Smooth muscle cell of the pulmonary artery (primary cell): ENCODE measurements at places on chromosomes 5 and 9. TPM values are rescaled to one million over a fixed set of nuclear protein-coding genes. Genes with fewer than 3 reads are reported as not detected.

The BSPRY gene
- 0.07 TPM in 1 of 2 replicates, not detected in the other for total RNA-seq

The ABO gene
- total RNA-seq, result not detected in 2 replicates

The CENPP gene
- 4.0 and 4.7 TPM in 2 replicates for total RNA-seq

The AJM1 gene
- 3.6 and 4.0 TPM in 2 replicates for total RNA-seq

The CKMT2 gene
- total RNA-seq, result 15.1 and 18.6 TPM in 2 replicates

The PFN3 gene
- total RNA-seq, result not detected in 2 replicates

The PDE6A gene
- total RNA-seq, result not detected in 2 replicates

The PLAC8L1 gene
- 0.20 and 0.52 TPM in 2 replicates for total RNA-seq

The FAM221B gene
- not detected in 2 replicates for total RNA-seq

The MYORG gene
- total RNA-seq, result 2.2 and 2.5 TPM in 2 replicates

The IL17B gene
- 0.26 TPM in 1 of 2 replicates, not detected in the other for total RNA-seq

The F2RL1 gene
- total RNA-seq, result 39.7 and 121 TPM in 2 replicates

The PANK3 gene
- 35.9 and 43.9 TPM in 2 replicates for total RNA-seq

The SLCO4C1 gene
- not detected in 2 replicates for total RNA-seq

The ALDH7A1 gene
- 34.6 and 37.1 TPM in 2 replicates for total RNA-seq

The SV2C gene
- total RNA-seq, result under 0.01 TPM in 1 of 2 replicates, not detected in the other

The IFNA2 gene
- not detected in 2 replicates for total RNA-seq

The CCL19 gene
- not detected in 2 replicates for total RNA-seq

The AFAP1L1 gene
- total RNA-seq, result 5.5 and 14.9 TPM in 2 replicates

The TRIM52 gene
- 6.8 and 10.6 TPM in 2 replicates for total RNA-seq

The GARIN3 gene
- total RNA-seq, result not detected in 2 replicates

The INSL4 gene
- not detected in 2 replicates for total RNA-seq

The DMRT3 gene
- not detected in 2 replicates for total RNA-seq

The CTXN3 gene
- not detected in 2 replicates for total RNA-seq

The GCNT4 gene
- 1.8 and 5.0 TPM in 2 replicates for total RNA-seq

The HAND1 gene
- total RNA-seq, result not detected in 2 replicates

The NCS1 gene
- total RNA-seq, result 45.8 and 91.2 TPM in 2 replicates

The GDNF gene
- total RNA-seq, result 0.13 and 0.69 TPM in 2 replicates

The RASA1 gene
- 58.6 and 59.4 TPM in 2 replicates for total RNA-seq

The FBXL7 gene
- total RNA-seq, result 6.3 and 7.3 TPM in 2 replicates

The KIF4B gene
- total RNA-seq, result under 0.01 TPM in 1 of 2 replicates, not detected in the other

The MLANA gene
- not detected in 2 replicates for total RNA-seq

The PRDM9 gene
- not detected in 2 replicates for total RNA-seq

The EDIL3 gene
- total RNA-seq, result 324 and 430 TPM in 2 replicates

The PCDHGB4 gene
- 26.1 and 54.1 TPM in 2 replicates for total RNA-seq

The SKIC3 gene
- total RNA-seq, result 148 and 161 TPM in 2 replicates

The THBS4 gene
- total RNA-seq, result 0.63 and 2.1 TPM in 2 replicates

The SLC6A3 gene
- total RNA-seq, result not detected in 2 replicates

The ORM2 gene
- total RNA-seq, result not detected in 2 replicates

The CHSY3 gene
- total RNA-seq, result 22.8 and 41.9 TPM in 2 replicates

The SERINC5 gene
- total RNA-seq, result 21.4 and 41.4 TPM in 2 replicates
